Left hindlimb (tissue), 1 donor: ENCODE measurements at places on chromosomes 13 and 19.

GRCh38 chr19:53881482-53882390 lies at the start of gene PRKCG:
PRKCG (plus strand) TSS chr19:53882197; CDS start chr19:53882495, 298 bp downstream.
- DNase-seq, result peak; percentile 65

GRCh38 chr19:47848823-47849473 lies 10.1 kb upstream of the TPRX2 start:
- no peak for DNase-seq

DNA sequence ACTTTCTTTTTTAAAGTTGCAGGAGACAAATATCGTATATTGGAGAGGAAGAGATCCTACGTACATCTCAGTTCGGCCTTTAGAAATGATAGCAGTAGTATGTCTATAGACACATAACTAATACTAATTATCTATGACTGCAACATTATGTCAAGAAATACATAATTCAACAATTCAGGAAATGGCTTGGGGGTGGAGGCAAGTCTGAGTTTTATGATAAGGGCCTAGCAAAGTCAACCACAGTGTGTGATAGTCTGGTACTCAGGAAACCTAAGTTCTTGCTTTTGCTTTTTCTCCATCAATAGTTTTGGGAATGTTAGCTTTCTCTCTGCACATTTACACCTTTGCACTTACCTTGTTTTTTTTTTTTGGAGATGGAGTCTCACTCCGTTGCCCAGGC lies 27.5 kb upstream of the OBI1 start:
- DNase-seq, result no peak

DNA sequence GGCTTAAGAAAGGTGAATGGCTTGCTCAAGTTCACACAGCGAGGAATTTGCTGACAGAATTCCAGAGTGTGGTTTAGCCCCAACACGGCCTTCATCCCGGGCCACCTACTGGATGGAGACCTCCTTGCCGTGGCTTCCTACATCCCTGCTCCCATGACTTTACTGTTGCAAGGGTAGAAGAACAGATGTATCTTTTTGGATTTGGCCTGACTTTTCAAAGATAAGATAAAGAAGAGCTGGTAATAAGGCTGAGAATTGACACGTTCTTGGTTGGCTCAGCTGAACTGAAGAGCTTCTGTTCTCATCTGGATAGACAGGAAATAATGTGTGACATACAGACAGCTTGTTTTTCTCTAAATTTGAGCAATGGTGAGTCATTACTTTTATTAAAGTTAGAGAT lies 113.1 kb downstream of the KLF5 start:
- no peak for DNase-seq

GRCh38 chr19:18466354-18466753 lies 28.4 kb upstream of the ISYNA1 start:
- no peak for DNase-seq

DNA sequence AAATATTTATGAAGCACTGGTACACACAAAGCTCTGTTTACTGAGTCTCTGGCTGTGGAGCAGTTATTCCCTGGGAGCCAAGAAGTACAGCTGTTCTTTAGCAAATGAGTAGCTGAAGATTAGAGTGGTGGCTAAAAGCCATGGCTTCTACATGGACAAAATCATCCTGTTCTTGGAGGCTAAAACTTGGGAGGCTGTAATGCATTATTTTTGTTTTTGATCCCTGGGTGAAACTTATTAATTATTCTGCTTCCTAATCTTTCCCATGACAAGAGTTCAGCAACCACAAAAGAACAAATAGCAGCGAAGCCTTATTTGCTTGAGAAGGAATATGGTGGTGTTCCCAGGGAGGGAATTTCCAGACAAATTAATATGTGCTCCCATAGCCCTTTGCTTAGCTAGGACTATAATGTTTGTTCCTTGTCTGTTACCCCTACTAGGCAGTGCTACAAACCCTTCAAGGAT lies 109.5 kb downstream of the DCT start:
- peak; percentile 46 for DNase-seq

- no peak for DNase-seq
These were observed 687.8 kb downstream of the DIAPH3 start for GRCh38 chr13:59475911-59476310.

DNA sequence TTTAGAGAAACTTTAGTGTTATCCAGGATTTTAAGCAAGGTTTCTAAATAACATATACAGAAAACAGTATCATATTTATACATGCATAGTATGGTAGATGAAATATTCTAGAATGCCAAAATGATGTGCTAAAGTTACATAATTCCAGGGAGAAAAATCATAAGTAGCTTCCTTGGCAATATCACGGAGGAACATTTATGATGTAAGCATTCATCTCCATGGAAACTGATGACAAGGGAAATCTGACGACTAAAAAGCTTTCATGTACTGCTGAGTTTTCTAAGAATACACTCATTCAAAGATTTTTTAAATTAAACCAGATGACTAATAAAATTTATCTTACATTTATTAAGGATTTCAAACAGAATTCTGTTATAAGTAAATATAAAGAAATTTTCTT lies 4.7 kb downstream of the TEX30 start:
- no peak for DNase-seq

- no peak for DNase-seq
These were observed 965 bp downstream of the TTC9B start for GRCh38 chr19:40217027-40217810.

- no peak for DNase-seq
These were observed 561.2 kb upstream of the SLITRK1 start for GRCh38 chr13:84443463-84443862.

DNA sequence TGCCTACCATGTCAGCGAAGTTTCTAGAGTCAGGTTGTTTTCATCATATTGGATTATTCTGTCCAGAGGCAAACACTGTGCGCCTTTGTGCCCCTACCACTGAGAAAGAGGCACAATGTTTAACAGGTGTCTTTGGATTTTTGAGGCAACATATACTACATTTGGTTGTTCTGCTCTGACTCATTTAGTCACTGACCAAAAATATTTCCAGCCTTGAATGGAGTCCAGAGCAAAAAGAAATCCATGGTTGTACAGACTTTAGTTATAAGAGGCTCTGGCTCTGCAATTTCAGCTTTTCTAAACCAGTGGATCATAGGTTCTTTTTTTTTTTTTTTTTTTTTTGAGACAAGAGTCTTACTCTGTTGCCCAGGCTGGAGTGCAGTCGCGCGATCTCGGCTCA lies 35.7 kb downstream of the LACC1 start:
- DNase-seq, result no peak

GRCh38 chr19:3190921-3191805 lies 5.4 kb downstream of the NCLN start:
- no peak for DNase-seq
